SK-N-SH (cell line): ENCODE measurements at places on chromosomes 5 and 9. TPM values are rescaled to one million over a fixed set of nuclear protein-coding genes. Genes with fewer than 3 reads are reported as not detected.

The MAP1B gene
- 47.5 and 48.5 TPM in 2 replicates for polyA plus RNA-seq

The KCNV2 gene
- polyA plus RNA-seq, result not detected in 2 replicates

DNA sequence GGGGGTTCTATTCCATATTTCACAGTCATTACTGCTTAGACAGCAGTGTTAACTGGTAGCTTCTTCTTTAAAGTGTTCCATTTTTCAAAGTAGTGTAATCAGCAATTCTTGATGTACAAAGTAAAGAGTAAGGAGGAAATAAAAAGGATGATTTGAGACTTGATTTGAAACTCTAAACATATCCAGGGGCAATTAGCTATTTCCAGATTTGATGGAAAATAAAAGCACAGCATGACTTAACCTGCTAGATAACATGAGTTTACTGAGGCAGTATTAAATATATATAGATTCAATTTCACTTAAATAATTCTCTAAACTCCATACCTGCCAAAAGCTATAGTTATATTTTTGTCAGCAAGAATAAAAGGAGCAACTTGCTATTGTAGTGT lies 29.8 kb downstream of the NR2F1 start:
- H3K4me1 ChIP-seq, result no peaks in the 10 kb centered on the region; the same call in 1 of the 2 replicates
- H3K27me3 ChIP-seq, result peaks cover 6% of the 10 kb centered on the region
- no peaks in the 10 kb centered on the region for H3K36me3 ChIP-seq
- no peak overlapping the region; the same call in 1 of the 2 replicates for H3K4me3 ChIP-seq

- no peaks in the 10 kb centered on the region for H3K27me3 ChIP-seq
- no peak for DNase-seq
- H3K27ac ChIP-seq, result no peak overlapping the region
- no peaks in the 10 kb centered on the region for H3K4me1 ChIP-seq
- no peaks in the 10 kb centered on the region for H3K36me3 ChIP-seq
Measured at GRCh38 chr5:22521521-22521920, 331.6 kb downstream of the CDH12 start.

DNA sequence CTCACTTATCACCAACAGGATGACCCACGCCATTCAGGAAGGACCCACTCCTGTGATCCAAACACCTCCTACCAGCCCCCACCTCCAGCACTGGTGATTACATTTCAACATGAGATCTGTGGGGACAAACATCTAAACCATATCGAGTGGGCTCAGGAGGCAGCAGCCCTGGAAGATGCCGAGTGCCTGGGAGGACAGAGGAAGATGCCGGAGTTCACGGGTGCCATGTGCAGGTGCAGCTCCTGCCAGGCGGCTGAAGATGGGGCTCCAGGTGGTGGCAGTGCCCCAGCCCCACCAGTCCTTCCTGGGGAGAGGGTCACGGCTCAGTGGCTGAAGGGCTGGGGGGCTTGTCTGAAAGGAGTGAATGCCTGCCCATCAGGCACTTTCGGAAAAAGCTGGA lies 6.1 kb upstream of the CEP72 start:
- H3K27me3 ChIP-seq, result peaks cover 4% of the 10 kb centered on the region; the same call in 1 of the 2 replicates
- H3K4me1 ChIP-seq, result no peaks in the 10 kb centered on the region
- DNase-seq, result no peak
- no peak overlapping the region for H3K4me3 ChIP-seq

GRCh38 chr5:156128026-156128425 lies 198.9 kb upstream of the SGCD start:
- no peaks in the 10 kb centered on the region for H3K27me3 ChIP-seq
- no peak overlapping the region for H3K4me3 ChIP-seq
- DNase-seq, result no peak
- H3K4me1 ChIP-seq, result no peaks in the 10 kb centered on the region

GRCh38 chr9:98552331-98552730 lies 156.4 kb downstream of the GABBR2 start:
- no peaks in the 10 kb centered on the region for H3K4me1 ChIP-seq
- H3K36me3 ChIP-seq, result no peaks in the 10 kb centered on the region
- no peak for DNase-seq
- no peak overlapping the region for H3K4me3 ChIP-seq
